ENCODE measurements at places on chromosomes 11 and 22.

- DNase-seq: no peak
Measured at GRCh38 chr22:44352378-44353035, 39.8 kb upstream of the SHISAL1 start.

DNA sequence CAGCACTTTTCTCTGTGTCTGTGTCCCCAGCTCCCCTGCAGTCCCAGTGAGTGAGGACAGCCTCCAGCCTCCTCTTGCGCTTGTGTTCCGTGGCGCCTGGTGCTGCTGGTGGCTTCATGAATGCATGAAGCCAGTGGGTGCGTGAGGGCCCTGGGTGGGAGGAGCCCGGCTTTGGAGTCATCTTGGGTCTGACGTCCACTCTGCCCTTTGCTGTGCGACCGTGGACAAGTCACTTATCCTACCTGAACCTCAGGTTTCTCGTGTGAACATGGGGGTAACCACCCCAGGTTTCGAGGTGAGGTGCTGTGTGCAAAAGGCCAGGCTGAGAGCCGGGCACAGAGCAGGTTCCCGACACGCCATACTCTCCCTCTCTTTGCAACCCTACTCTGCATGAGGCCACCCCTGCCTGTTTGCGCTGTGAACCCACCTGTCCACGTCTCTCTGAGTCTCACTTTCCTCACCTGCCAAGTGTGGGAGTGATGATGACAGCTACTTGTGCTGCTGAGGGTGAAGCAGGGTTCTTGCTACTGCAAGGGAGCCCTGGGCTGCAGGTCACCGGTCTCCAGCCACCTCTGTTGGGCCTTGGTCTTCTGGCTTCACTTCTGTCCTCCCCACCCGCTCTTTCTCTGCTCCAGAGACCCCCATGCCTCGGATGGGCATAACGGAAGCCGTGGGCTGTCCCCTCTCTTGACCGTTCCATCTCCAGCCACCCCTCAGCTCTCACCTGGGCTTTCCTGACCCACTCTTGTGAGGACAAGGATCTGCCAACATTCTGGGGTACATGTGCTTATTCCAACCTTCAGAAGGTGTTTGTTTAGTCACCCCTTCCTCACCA lies 537.6 kb downstream of the TBC1D22A start:
- no peak for DNase-seq

DNA sequence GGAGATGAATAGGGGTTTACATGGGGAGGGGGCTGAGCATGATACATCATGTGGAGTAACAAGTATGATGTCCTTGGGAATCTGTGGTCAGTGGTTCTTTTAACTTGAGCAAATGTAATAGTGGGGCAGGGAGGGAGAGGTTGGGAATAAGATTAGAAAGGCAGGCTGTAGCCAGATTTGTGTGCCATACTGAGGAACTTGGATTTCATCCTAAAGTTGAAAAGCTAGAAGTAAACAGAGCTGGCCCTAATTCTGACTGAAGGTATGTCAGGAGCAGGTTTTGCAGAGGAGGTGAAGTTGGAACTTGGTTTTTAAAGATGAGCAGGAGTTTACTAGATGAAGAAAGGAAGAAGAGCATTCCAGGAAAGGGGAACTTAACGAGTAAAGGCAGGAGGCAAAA lies 108.3 kb upstream of the RRM1 start:
- no peak for DNase-seq

GRCh38 chr11:12362857-12363256 lies 14.5 kb upstream of the PARVA start:
- DNase-seq: peak; percentile 10

GRCh38 chr11:29214833-29215232 lies 802.0 kb downstream of the KCNA4 start:
- DNase-seq: no peak

DNA sequence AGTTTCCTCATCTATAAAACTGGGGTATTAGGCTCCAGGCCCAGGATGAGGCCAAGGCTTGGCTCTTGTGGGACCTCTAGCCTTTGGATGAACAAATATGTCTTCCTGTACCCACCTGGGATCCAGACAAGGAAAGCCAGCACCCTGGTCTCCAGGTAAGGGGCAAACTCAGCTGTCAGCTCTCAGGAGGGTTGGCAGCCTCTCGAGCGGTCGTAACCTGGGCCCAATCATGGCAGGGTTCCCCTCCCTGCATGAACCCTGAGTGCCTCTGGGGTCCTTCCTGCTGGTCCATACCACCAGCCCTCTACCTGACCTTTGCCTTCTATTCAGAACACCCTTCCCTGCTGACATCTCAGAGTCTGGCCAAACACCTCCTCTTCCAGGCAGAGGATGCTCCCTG lies 19.6 kb downstream of the SLC22A12 start:
- no peak for DNase-seq

Data from activated gamma-delta T cell treated with Interleukin-2 at 50 U/mL for 16 hours (primary cell).